Ascending aorta (tissue), 2 donors: ENCODE measurements at places on chromosomes 16 and 17. TPM values are rescaled to one million over a fixed set of nuclear protein-coding genes. Genes with fewer than 3 reads are reported as not detected.

BAIAP3 gene
- total RNA-seq: 0.64 TPM

SLC5A11 gene
- total RNA-seq: not detected

KIF18B gene
- total RNA-seq: not detected

ZNF652 gene
- 13.5 TPM for total RNA-seq

DHRS7C gene
- not detected for total RNA-seq

NLRP1 gene
- total RNA-seq: 67.7 TPM

- H3K36me3 ChIP-seq: no peaks in the 10 kb centered on the region
- H3K27ac ChIP-seq: no peak overlapping the region
- no peak for DNase-seq
- peaks cover 7% of the 10 kb centered on the region for H3K4me1 ChIP-seq
- H3K27me3 ChIP-seq: no peaks in the 10 kb centered on the region
Observed at GRCh38 chr17:61282377-61282776, 117.3 kb upstream of the TBX2 start.

DNA sequence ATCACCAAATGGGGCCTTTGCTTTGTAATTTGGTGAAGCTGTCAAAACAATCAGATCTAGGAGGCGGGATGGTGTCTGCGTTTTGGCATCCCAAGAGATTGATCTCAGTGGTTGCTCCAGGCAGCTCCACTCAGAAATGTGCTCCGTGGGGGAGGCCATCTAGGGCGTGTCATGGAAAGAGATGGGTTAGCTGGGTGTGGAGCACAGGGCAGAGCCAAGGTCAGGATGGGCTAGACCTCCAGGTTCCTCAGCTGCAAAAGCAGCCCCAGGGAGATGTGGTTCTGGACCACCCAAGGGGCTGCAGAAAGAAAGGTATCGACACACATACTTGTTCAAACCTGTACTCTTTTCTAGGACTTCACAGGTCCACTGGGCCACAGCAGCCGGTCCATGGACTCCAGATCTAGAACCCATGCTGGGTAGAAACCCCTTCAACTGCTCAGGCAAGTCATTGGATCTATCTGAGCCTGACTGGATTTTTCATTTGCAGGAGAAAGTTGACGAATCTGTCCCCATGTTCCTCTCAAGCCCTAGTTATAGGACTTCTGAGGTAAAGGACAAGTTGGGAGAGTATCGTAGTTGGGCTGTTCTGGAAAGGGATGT, 270.2 kb upstream of the RPL38 start:
- no peaks in the 10 kb centered on the region for H3K36me3 ChIP-seq
- H3K4me3 ChIP-seq: no peak overlapping the region
- no peak for DNase-seq

GRCh38 chr17:61310590-61310989, 89.1 kb upstream of the TBX2 start:
- no peak overlapping the region for H3K4me3 ChIP-seq
- H3K27me3 ChIP-seq: no peaks in the 10 kb centered on the region
- H3K27ac ChIP-seq: no peak overlapping the region
- peaks cover 6% of the 10 kb centered on the region for H3K4me1 ChIP-seq

GRCh38 chr17:45263477-45263860, 1.6 kb upstream of the SPATA32 start:
- no peak overlapping the region for H3K4me3 ChIP-seq
- H3K27ac ChIP-seq: no peak overlapping the region
- H3K36me3 ChIP-seq: peaks cover 37% of the 10 kb centered on the region
- no peak for DNase-seq

- H3K27ac ChIP-seq: no peak overlapping the region
- H3K4me1 ChIP-seq: no peaks in the 10 kb centered on the region
- no peak for DNase-seq
- H3K4me3 ChIP-seq: no peak overlapping the region
- no peaks in the 10 kb centered on the region for H3K27me3 ChIP-seq
Observed at GRCh38 chr16:84471316-84471715, 33.1 kb downstream of the MEAK7 start.

- no peaks in the 10 kb centered on the region for H3K4me1 ChIP-seq
- H3K27ac ChIP-seq: no peak overlapping the region
- H3K4me3 ChIP-seq: no peak overlapping the region
- no peaks in the 10 kb centered on the region for H3K36me3 ChIP-seq
- no peaks in the 10 kb centered on the region for H3K27me3 ChIP-seq
Observed at GRCh38 chr16:81324808-81325207, 10.0 kb downstream of the GAN start.

GRCh38 chr16:11677451-11677951, 9.2 kb downstream of the SNN start:
- H3K27ac ChIP-seq: peak overlapping the region; percentile 51
- H3K36me3 ChIP-seq: peaks cover 45% of the 10 kb centered on the region
- peaks cover 11% of the 10 kb centered on the region for H3K4me1 ChIP-seq
- no peak for DNase-seq
- no peak overlapping the region for H3K4me3 ChIP-seq
- H3K27me3 ChIP-seq: no peaks in the 10 kb centered on the region

DNA sequence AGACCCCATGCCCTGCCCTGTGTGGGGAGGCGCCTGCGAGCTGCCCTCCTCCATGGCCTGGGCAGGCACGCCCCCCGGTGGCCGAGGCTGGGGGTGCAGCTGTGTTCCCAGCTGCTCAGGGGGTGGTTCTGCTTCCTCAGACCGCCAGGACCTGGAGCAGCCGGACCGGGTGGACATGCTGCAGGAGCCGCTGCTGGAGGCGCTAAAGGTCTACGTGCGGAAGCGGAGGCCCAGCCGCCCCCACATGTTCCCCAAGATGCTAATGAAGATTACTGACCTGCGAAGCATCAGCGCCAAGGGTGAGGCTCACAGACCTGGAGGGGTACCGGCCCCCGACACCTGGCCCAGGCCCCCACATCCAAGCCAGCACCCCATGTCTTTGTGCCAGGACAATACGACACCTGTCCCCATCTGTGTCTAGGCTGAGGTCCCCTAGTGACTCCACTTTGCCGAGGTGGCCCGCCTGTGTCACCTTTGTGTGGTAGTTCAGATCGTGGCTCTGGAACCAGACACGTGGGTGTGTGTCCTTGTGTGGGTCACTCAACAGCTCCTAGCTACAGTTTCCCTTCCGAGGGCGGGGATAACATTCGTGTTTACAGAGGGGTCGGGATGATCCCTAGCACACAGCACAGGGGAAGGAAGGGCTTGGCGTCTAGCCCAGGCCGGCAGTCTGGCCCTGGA, 9.3 kb downstream of the GJD3 start:
- no peak for DNase-seq
- no peak overlapping the region for H3K27ac ChIP-seq
- peaks cover 37% of the 10 kb centered on the region for H3K36me3 ChIP-seq
- H3K4me1 ChIP-seq: no peaks in the 10 kb centered on the region
- H3K4me3 ChIP-seq: no peak overlapping the region

- no peaks in the 10 kb centered on the region for H3K27me3 ChIP-seq
- no peaks in the 10 kb centered on the region for H3K4me1 ChIP-seq
- no peak overlapping the region for H3K4me3 ChIP-seq
Observed at GRCh38 chr17:17868641-17869522, 32.1 kb upstream of the SREBF1 start.

DNA sequence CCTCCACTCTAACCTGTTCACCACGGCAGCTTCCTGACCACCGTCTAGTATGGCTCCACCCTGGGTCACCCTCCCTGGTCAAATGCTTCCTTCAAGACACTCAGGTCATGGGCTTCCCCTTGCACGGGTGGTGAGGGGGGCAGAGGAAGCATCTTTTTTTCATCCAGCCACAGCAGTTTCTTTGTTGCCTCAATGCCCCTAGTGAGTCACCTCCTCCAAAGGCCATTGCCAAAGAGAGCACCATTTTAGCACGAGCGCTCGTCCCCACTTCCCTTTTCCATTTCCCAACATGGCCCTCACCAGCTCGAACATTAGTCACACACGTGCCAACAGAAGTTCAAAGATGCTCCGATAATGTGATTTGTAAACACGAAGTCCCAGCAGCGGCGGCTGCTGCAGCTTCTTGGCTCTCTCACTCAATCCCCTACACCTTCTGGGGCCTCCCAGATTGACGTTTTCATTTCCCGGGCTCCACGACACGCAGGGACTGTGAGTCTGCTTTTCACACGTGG, 134.6 kb downstream of the GAS7 start:
- DNase-seq: peak; percentile 51
- no peaks in the 10 kb centered on the region for H3K4me1 ChIP-seq
- peak overlapping the region; percentile 5 for H3K27ac ChIP-seq

GRCh38 chr17:55751720-55752250, 934 bp downstream of the PCTP start:
- no peaks in the 10 kb centered on the region for H3K36me3 ChIP-seq
- peak overlapping the region; percentile 88 for H3K4me3 ChIP-seq
- H3K27ac ChIP-seq: peak overlapping the region; percentile 78
- peaks cover 6% of the 10 kb centered on the region for H3K4me1 ChIP-seq
- no peaks in the 10 kb centered on the region for H3K27me3 ChIP-seq

DNA sequence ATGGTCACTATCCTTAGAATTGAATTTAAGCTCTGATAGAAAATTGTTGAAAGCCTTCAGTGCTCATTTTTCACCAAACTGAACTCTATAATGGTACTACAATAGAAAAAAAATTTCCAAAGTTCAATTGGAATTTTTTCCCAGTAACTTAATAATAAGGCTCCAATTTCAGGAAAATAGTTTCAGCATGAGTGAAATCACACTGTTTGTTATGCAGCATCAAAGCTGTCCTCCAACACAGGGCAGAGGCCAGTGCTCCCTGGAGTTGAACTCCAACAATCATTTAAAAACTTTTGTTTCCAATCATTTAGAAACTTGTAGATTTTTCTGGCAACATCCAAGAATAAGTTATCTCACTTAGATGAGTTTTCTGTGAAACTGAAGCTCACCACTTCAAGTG, 103.1 kb upstream of the HSBP1 start:
- no peak overlapping the region for H3K4me3 ChIP-seq
- H3K36me3 ChIP-seq: no peaks in the 10 kb centered on the region
- H3K27ac ChIP-seq: no peak overlapping the region
- DNase-seq: no peak

- no peak overlapping the region for H3K27ac ChIP-seq
- H3K4me3 ChIP-seq: no peak overlapping the region
- H3K36me3 ChIP-seq: peaks cover 55% of the 10 kb centered on the region
- H3K4me1 ChIP-seq: no peaks in the 10 kb centered on the region
- H3K27me3 ChIP-seq: no peaks in the 10 kb centered on the region
Observed at GRCh38 chr17:63653050-63653449, 30.8 kb downstream of the MAP3K3 start.

GRCh38 chr16:64391063-64391600, 730.7 kb downstream of the CDH11 start:
- peak overlapping the region; percentile 89 for H3K27ac ChIP-seq
- H3K4me3 ChIP-seq: no peak overlapping the region
- H3K27me3 ChIP-seq: no peaks in the 10 kb centered on the region
- no peak for DNase-seq
- H3K4me1 ChIP-seq: no peaks in the 10 kb centered on the region
- H3K36me3 ChIP-seq: no peaks in the 10 kb centered on the region

DNA sequence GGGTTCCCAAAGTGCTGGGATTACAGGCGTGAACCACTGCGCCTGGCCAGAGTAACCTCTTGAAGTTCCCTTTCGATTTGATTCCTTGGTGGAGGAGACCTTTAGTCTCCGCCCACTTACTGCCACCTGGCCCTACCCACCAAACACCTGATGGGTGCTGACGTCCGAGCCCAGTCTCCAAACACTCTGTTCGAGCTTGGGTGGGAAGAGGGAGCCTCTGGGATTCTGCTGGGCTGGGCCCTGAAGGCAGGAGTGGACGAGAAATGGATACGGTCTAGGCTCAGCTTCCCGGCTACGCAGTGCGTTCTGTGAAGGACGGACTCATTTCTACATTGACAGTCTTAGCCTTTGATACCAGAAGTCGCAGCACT, 870 bp upstream of the ITGA3 start:
- no peak for DNase-seq
- H3K4me3 ChIP-seq: peak overlapping the region; percentile 73
- H3K27me3 ChIP-seq: no peaks in the 10 kb centered on the region
- H3K36me3 ChIP-seq: no peaks in the 10 kb centered on the region
- H3K27ac ChIP-seq: peak overlapping the region; percentile 95
